AML-193 (cell line): ENCODE measurements at places on chromosomes 6 and 20.

GRCh38 chr20:58308680-58309527 is 611 bp upstream of the RAB22A start:
- DNase-seq, result no peak

DNA sequence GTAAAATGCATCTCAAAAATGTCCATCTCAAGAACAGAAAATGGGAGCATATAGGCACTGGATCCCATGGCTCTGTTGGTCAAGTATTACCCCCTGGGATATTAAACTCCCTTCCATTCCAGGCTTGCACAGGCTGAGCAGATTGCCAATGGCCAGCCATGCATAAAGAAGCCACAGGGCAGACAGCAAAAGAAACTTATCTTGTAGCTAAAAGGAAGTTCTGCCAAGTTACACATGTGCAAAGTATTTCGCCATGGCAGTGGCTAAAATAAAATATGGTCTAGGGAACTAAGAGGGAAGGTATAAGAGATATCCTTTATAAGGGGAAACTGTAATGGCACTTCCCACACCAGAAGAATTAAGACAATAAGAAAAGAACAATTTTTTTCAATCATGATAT is 415.6 kb upstream of the BTBD3 start:
- peak; percentile 28 for DNase-seq

DNA sequence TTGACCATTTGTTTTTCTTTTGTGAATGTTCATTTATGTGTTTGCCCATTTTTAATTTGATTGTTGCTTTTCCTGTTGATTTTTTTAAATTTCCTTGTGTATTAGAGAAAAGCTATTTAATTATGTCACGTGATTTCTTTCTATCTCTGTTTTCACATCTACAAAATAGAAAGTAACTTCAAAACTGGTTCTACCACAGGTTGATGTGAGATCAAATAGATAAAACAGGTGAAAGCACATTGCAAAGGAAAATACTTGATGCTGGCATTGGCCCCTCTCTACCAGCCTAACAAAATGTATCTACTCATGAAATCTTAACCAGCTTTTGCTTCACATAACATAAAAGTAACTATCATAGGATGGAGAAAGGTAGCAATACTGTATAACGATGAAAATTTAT is 129.2 kb downstream of the TMEM242 start:
- DNase-seq, result no peak

- DNase-seq, result no peak
These were observed 59.6 kb downstream of the DHX35 start for GRCh38 chr20:39021748-39022147.

- DNase-seq, result no peak
These were observed 17.0 kb downstream of the KIF25 start for GRCh38 chr6:168014428-168014827.

DNA sequence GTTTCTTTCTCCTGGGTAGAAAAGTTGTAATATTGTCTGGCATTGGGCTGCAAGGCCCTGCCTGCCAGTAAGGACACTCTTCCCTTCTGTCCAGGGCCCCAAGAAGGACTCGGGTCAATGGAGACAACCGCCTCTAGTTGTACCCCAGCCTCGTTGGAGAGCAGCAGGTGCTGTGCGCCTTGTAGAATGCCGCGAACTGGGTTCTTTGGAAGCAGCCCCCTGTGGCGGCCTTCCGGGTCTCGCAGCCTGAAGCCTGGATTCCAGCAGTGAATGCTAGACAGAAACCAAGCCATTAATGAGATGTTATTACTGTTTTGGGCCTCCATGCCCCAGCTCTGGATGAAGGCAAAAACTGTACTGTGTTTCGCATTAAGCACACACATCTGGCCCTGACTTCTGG is 37.0 kb downstream of the PLCG1 start:
- DNase-seq, result no peak

DNA sequence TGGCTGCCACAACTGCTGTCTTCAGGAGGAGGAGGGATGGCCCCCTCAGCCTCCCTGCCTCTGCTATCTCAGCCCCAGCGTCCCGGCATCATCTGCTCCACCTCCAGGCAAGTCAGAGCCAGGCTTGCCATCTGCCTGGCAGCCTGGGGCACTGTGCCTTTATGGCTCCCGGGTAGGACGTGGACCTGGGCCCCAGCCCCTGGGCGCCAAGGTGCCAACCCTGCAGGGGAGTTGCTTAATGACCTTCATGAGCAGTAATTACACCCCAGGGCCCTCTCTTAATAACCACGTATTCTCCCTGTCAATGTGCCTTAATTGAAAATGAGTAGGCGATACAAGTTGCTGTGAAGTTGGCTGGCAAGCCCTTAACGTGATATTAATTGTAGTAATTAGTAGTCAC is 122.1 kb upstream of the MLN start:
- no peak for DNase-seq

GRCh38 chr6:118872726-118873125 is 21.2 kb upstream of the ASF1A start:
- no peak for DNase-seq

DNA sequence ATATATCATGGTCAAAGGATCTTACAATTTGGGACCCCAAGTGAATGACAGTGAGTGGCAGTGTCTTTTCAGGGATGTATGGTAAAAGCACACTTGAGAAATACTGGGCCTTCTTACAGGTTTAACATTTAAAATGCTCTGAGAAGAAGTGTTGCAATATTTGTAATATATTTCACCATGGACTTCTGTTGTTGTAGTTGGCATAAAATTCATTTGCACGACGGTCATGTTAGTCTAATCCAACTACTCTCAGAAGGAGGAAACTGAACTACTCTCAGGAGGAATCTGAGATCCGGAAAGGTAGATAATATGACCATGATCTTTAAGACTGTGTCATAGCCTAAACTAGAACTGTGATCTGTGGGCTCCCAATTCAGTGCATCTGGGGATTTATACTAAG is 700.1 kb downstream of the HDGFL1 start:
- no peak for DNase-seq

- DNase-seq, result peak; percentile 44
These were observed 55.0 kb upstream of the HLA-A start for GRCh38 chr6:29887330-29887818.

DNA sequence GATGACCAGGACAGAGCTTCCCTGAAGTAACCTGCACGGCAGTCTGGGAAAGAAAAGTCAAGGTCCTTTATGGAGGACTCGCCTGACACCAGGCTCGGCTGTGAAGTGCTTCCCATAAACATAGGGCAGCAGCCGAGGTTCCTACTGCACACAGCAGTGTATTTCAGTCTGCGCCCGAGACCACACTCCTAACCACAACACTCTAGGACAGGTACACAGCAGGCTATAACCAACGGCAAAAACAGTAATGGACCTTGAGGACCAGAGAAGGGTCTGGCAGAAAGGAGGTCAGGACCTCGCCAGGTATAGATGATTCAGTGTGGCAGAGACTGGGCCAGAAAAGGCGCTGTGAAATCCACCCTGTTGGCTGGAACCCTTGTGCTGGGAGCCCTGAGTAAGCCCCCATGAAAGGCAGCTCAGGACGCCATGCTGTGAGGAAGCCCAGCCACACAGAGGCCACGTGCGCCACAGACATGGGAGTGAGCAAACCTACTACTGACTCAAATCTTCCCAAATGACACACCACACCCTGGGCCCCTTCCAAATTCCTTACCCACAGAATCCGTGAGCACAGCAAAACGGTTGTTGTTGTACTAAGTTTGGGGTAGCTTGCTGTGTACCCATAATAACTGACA is 129.6 kb upstream of the CST7 start:
- no peak for DNase-seq

DNA sequence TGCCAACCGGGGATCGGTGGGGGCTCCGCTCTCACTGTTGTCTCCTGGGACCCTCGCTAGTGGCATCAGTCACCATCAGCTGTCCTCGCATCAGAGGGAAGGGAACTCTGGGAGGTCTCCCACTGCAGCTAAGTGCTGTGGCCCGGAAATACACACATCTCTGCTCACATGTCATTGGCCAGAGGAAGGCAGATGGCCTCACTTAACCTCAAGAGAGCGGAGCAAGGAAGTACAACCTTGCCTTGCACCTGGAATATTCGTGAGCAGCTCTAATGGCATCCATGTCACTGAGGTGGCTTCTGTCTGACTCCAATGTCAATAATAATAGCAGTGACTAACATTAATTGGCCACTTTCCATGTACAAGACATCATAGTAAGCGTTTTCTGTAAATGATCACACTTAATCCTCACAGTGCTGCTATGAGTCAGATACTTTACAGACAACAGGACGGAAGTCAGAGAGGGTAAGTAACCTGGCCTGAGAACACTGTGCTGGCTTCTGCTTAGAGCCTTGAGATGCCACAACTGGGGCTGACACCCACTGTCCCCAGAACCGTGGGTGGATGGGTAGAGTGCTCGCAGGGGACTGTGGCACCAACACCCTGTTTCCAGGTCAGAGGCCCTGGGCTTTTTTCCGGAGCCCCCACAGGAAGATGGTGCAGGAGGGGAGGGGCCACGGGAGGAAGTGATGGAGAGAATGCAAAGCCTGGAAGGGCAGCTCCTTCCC is 6.0 kb downstream of the LHFPL5 start:
- no peak for DNase-seq

DNA sequence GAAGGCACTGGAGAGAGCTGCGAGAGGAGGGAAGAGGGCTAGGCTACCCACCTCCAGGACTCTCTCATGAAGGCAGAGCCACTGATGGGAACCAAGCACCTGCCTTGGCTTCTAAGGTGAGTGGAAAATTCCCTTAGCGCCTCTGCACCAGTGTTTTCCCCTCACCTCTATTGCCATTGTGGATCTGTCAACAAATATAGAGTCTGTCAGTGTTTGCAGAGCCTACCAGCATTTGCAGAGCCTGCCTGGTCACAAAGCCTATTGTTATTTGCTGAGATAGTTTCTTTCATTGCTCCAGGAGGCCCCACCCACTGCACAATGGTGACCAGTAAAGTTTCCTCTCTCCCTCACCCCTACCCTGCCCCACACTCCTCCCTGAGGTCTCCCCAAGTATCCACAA is 141.9 kb downstream of the MRPL14 start:
- no peak for DNase-seq

- no peak for DNase-seq
These were observed 598.5 kb upstream of the IRAK1BP1 start for GRCh38 chr6:78268591-78269452.

GRCh38 chr6:106426250-106426970 is 65.9 kb downstream of the CRYBG1 start:
- no peak for DNase-seq

GRCh38 chr20:62136283-62137091 is 6.7 kb downstream of the PSMA7 start:
- peak; percentile 57 for DNase-seq

GRCh38 chr20:17896771-17897369 is 71.7 kb downstream of the SNX5 start:
- DNase-seq, result no peak

GRCh38 chr6:10369896-10370295 is 45.0 kb downstream of the TFAP2A start:
- DNase-seq, result no peak

DNA sequence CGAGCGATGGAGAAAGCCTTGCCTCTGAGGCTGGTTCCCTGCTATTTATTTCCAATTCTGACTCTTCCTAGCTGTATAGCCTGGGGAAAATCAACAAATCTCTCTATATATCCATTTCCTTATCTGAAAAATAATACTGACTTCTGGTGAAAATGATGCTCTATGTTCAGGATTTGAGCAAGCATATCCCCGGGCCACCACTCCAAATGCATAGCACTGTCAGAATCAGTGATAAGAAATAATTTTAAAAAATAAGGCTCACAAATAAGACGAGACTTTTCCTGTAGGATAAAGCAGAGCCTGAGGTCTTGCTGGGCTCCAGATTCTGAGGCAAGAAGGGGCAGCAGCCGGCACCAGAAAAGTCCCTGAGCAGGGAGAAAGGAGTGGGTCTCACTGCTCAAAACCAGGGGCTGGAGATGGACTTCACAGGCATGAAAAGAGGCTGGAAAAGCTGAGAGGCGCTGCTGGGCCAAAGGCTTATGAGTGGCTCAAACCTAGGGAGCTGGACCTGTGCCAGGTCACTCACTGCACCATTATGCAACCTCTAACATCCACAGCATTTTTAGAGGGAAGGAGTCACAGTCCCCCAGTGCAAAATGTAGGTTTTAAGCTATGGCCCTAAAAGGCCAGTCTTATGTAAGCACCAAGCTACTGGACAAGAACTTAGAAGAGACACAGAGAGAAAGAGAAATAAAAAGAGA is 48.1 kb upstream of the SLC17A4 start:
- DNase-seq, result peak; percentile 9

- DNase-seq, result no peak
These were observed 107.1 kb downstream of the TSHZ2 start for GRCh38 chr20:53079261-53079691.

GRCh38 chr6:158382491-158382890 is 70.2 kb downstream of the TULP4 start:
- no peak for DNase-seq

DNA sequence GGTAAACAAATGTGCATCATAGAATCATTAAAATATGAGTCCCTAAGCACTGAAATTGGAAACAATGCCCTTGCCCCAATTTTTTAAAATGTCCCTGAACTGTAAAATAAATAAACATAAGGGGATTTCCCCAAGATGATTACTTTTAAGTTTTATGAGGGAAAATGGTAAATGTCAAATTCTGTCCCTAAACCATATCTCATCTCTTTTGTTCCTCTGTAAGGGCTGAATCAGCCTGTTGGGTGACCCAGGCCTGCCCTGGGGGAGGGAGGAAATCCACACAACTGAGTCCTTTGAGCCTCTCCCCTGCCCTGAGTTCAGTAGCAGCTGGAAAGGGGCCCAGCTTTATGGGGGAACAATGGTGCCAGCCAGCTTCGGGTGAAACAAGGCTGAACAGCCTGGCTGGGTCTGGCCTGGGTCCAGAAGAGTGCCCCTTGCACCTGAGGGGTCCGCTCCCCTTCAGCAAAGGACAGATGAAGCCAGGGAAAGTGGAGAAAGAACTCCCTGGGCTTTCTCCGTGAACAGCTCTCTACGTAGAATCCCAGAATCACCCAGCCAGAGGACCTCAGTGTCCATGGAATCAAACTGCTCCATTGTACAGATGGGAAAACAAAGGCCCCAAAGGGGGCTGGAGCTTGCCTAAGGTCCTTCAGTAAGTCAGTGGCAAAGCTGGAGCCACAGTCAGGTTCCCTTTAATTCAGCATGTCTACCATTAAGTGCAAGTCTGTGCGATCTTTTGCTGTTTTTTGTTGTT is 28.2 kb upstream of the ITCH start:
- no peak for DNase-seq

GRCh38 chr6:169960521-169960885 is 209.1 kb downstream of the ERMARD start:
- DNase-seq, result no peak

GRCh38 chr20:10328897-10329255 is 105.1 kb downstream of the MKKS start:
- DNase-seq, result no peak

DNA sequence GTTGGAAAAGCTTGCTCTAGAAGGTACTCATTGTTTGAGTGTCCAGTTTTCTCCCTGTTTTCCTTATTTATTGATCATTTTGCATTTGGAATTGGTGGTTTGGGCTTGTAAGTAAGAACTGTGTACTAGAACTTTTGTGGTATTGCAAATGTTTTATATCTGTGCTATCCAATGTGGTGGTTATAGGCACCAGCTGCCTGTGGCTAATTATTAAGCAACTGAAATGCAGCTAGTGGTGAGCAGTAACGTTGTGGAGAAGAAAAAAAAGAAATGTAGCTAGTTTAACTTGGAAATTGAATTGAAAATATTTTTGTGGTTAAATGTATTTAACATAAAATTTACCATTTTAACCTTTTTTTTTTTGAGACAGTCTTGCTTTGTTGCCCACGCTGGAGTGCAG is 50.7 kb upstream of the MAPK13 start:
- DNase-seq, result no peak
